ENCODE measurements at places on chromosomes 7 and 10.

GRCh38 chr7:158093156-158093796 lies 494.3 kb downstream of the PTPRN2 start:
- DNase-seq = no peak

GRCh38 chr7:127251036-127251464 lies 1.7 kb downstream of the GRM8 start:
- no peak for DNase-seq

GRCh38 chr10:110574420-110574819 lies 6.9 kb downstream of the SMC3 start:
- no peak for DNase-seq

GRCh38 chr10:13421382-13421917 lies 73.4 kb upstream of the SEPHS1 start:
- DNase-seq = no peak

GRCh38 chr10:104139221-104139620 lies 17.2 kb downstream of the SFR1 start:
- no peak for DNase-seq

GRCh38 chr10:97016728-97017473 lies 168.9 kb downstream of the SLIT1 start:
- DNase-seq = peak; percentile 60

DNA sequence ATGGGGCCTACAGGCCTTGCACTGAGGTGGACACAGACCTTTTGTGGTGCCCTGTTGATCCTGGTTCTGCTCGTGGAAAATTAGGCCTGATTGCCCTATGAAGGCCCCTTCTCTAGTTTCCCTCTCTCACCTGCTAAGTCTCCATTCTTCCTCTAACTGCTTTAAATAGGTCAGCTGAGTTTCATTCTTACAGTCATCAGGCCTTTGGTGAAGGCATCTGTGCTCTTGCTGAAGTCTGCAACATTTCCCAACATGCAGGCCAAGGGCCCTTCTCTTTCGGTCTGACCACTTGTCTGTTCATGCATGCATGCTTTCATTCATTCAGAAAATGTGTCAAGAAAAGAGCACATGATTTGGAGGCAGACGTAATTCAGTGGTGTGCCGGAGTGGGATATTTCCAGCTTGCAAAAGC lies 244.0 kb downstream of the BUB3 start:
- no peak for DNase-seq

- DNase-seq = no peak
Measured at GRCh38 chr7:133678137-133678814, 425.4 kb downstream of the EXOC4 start.

GRCh38 chr10:124058346-124059003 lies 34.9 kb downstream of the CHST15 start:
- DNase-seq = no peak
